ENCODE measurements at places on chromosomes 12 and 14. TPM values are rescaled to one million over a fixed set of nuclear protein-coding genes. Genes with fewer than 3 reads are reported as not detected.

Gene ESRRB
- total RNA-seq: 1.4 TPM

Gene PLXNC1
- 1.2 TPM for total RNA-seq

Gene FSCB
- not detected for total RNA-seq

Gene CD163
- total RNA-seq: 0.14 TPM

Gene CABP1
- 6.0 TPM for total RNA-seq

Gene OR10G3
- not detected for total RNA-seq

Gene TMEM117
- 0.90 TPM for total RNA-seq

Gene RERGL
- total RNA-seq: not detected

Gene SLC2A14
- 1.7 TPM for total RNA-seq

Gene IL31
- not detected for total RNA-seq

Gene LRRK2
- 0.14 TPM for total RNA-seq

All from H7 (cell line).